ENCODE measurements at places on chromosomes 7 and 10.

DNA sequence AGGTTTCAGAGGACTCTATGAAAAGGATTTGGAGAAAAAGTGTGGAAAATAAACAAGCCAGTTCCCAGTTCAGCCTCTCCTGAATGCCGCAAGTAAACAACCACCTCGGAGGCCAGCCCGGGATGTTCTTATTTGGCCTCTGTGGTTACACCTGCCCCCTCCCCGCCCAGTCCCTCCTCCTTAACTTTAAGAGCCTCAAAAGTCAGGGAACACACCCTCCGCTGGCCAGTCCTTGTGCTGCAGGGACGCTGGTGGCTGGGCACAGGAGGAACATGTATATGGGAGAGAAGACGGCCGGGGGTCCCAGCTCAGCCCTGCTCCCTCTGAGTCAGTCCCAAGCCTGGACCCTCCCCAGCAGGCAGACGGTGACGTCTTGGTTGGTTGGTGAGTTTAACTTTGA is 6.1 kb downstream of the CHST3 start:
- peak; percentile 65 for DNase-seq

DNA sequence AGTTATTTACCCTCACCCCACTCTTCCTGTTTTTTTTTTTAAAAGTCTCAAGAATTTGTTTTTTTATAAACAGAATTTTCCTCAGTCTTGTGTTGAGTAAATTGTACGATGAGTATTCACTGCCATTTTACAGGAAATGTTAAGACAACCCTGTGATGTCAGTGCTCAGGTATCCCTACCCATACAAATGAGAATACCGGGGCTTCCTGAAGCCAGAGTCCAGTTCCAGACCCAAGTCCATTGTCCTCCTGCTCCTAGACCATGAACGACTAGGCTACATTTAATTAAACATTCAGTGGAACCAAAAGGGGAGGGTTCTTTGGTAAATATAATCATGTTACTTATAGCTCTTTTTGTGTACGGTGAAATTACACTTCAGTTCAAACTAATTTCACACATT is 79.2 kb downstream of the GNAI1 start:
- no peak for DNase-seq

- DNase-seq = no peak
Measured at GRCh38 chr10:49457686-49458085, 61.8 kb upstream of the DRGX start.

GRCh38 chr7:102081244-102081627 is 205.4 kb upstream of the SH2B2 start:
- DNase-seq = no peak

DNA sequence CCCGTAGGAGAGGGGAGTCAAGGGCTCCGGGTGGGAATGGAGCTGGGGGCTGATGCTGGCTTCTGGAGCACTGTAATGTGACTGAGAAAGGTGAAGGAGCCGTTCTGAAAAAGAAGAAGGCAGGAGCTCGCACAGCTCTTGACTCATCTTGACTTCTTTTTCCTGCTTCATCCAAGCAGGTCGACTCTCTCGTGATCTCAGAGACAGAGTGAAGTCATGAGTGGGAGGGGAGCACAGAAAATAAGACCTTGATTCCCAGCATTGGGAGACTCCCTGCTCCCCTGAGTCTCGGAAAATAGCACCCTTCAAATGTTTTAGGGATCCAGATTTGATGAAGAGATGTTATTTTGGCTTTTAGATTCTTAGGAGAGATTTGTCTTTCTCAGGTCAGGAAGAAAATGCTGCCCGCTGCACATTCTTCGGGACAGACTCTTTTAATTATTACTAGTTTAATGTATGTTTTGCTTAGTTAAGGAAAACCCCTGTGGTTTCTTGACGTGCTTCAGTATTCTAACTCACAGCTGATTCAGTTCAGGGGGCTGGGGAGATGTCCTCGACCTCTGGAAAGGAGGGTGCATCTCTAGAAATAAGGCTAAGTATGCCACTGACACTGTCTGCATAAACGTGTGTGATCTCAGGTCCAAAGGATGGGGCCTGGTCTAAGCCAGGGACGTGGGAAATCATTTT is 34.1 kb downstream of the EGFR start:
- DNase-seq = no peak

- DNase-seq = no peak
Measured at GRCh38 chr7:152590481-152590880, 85.5 kb downstream of the XRCC2 start.

- peak; percentile 69 for DNase-seq
Measured at GRCh38 chr10:29841724-29842649, 207.2 kb upstream of the SVIL start.

DNA sequence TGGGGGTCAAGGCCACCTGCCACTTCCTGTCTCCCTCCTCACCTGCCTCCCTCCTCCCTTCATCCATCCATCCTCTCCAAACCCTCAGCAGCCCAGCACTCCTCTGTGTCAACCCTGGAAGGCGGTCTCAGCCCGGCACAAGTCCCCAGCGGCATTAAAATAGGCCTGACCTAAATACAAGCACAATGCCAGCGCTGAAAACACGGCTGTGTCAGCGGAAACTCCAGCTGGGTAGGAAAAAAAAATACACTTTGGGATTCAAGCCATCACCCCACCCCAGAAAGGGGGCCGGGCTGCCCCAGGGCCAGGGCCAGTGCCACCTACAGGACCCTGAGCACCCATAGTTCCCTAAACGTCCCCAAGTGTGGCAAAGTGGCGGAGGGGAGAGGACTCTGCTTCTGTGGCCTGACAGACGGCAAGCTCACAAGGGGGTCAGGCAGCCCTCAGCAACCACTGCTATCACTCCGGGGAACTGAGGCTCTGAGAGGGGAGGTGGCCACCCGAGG is 22.7 kb upstream of the GTF2IRD1 start:
- DNase-seq = no peak

DNA sequence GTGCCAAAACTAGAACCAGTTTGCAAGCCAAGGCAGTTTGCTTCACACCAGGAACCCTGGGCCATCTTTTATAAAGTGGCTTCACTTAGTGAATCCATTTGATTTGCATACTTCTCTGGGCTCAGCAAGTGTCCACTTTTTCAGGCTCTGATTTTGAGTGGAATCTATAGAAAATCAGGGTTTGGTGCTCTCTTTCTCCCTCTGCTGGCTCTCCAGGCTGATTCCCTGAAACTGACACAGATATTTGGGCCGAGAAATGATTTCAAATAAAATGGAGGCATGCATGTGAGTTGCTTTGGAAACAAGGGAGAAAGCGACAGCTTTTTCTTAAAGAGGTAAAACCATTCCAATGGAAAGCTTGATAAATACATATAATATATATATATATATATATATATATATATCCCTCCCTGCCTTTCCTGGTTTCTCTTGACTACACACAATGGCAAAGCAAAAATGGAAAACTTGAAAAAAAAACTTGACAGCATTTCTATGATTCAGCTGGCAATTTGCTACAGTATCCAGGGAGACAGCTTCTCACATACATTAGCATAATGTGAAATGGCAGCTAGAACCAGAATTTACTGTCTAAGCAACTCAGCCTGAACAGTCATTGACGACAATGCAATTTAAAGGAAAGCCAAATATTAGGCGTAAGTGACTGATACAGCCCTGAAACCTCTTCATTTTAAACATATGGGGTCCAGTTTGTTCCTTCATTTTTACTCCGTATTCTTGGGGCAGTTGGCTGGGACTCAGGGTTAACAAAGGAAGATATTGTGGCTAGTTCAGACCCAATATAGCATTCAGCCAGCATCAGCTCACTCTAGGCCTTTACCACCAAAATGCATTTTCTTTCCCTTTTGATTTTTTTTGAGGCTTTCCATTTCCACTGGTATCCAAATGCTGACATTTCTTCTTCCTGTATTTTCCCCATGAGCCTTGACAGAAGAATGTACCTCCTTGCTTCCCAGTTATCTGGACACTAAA is 188.5 kb downstream of the TMEM178B start:
- DNase-seq = no peak

- DNase-seq = no peak
Measured at GRCh38 chr10:25902002-25902401, 32.0 kb upstream of the MYO3A start.

DNA sequence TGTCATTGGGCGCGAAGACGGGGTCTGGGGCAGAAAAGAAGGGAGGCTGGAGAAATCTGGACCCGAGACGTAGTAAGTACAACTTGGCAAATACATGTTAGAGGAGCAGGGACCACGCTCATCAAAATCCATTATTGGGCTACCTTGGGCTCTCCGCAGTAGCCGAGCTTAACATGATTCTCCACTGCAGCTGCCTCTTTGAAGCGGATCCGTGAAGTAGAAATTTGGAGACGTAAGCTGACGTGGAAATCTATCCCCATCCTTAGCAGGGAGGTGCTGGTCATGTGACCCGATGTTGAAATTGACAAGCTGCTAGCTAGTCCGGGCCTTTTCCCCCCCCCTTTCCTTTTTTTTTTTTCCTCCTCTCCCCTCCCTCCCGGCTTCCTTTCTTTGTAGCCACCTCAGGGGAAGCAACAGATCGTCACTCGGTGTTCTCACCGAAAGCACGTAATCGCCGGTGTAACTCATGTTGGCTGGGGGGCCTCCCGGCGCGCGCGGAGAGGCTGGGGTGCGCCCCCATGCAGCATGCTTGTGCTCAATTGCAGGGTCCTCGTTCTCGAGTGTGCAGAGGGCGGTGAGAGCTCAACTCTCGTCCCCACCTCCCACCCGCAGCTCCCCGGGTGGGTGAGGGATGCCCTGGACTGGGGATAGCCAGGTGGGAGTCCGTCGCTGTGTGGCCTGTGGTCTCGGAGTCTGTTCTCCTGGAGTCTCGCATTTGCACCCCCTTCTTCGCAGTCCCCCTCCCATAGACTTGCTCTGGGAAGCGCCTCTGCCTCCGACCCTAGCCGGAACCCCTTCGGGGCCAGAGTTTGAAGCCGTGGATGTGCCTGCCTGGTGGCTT is at the start of gene HOXA11:
TSS of gene HOXA11 (minus strand) at position 220 of the 841 bp plus-strand sequence. CDS start at position 132, 88 bp downstream.
- DNase-seq = no peak

GRCh38 chr7:123645516-123645915 is 10.2 kb upstream of the LMOD2 start:
- DNase-seq = no peak

DNA sequence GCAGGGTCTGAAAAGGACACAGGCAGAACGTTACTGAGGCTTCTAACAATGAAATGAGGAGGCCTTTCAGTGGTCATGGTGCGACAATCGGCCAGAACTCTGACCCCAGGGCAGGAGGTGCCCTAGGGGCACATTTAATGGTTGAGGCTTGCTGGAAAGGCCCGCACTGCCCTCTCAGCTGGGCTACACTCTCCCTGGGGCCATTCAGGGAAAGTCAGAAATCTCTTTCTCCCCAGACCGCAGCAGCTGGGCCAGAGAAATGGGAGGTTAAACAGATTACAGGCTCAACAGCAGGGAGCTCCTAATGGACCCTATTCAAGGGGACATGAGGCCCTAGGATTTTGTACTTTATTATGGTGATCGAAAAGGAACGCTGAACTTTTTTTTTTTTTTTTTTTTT is 85.6 kb upstream of the FGFR2 start:
- no peak for DNase-seq

DNA sequence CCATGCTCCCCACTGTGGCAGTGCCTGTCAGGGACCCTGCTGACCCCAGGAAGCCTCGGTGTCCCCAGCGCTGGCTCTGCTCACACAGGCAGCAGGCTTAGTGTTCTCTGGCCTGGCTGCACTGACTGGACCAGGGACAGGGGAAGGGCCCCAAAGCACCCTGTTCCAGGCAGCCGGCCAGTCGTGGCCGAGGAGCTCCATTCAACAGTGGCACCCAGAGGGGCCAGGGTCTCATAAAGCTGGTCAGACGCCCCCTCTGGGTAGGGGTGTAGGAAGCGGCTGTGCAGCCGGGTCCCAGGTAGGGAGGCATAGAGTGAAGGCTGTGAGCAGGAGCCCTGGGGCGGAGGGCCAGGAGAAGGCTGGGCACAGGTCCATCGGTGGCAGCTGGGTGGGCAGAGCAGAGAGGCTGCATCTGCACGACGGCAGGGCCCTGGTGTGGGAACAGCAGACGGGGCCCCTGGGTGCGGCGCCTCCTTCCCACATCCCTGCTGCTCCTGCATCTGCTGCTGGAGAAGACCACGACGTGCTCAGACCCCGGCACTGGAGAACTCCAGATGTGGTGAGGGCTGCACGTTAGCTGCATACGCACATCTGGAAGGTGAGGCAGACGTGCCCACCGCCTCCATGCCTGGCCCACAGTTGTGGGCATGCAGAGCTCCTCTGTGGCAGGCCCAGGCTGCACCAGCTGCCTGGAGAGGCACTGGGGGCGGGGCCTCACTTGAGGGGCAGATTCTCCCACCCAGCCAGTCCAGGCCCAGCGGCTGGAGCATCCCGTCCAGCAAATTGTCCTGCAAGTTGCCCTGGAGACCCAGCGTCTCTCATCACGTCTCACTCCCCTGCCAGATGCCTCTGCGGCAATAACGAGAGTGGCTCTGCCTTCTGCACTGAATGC is 25.1 kb downstream of the MNX1 start:
- no peak for DNase-seq

DNA sequence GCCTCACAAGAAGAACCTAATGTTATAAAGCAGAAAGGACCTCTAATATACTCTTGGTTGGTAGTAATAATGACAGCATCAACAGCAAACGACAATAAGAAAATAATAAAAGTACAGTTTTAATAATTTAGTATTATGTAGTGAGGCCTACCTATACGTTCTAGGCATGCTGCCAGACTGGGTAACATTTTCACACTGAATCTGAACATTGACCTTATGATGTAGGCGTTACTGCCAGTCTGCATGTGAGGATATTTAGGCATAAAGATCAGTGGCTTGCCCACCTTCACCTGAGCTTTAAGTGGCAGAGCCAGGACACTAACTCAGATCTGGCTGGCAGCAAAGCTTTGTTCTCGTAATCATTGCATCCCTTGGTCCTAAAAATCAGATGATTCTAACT is 2.5 kb downstream of the FGL2 start:
- no peak for DNase-seq

DNA sequence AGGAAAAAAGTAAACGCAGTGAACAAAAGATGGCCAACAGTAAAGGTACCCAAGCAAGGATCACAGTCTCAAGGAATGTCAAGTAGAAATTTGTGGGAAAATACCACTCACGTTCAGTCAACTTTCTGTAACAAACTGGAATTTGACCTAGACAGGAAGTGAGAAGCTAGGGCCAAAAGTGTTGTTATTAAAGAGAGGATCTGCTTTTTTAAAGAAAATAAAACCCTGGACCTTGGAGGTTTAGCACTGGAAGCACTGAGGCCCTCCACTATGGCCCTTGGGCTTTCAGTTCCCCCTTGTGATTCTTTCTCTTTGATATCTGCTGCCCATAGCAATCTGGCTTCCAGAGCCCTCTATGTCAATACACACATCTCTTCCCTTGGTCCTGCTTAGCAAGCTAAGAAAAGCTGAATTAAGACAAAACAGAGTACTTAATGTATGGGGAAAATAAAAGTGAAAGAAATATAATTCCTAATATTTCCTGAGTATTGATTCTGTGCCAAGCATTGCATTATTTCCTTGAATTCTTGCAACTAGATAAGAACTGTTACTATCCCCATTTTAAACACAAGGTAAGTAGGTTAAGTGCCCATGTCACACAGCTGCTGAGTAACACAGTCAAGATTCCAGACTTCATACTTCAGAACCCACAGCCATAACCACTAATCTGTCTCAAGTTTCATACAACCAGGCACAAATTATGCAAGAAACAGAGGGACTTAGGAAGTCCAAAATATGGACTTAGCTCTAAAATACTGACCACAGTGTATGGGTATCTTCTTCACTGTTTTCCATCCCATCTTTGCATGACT is 2.6 kb upstream of the ZNF438 start:
- DNase-seq = no peak
